Mesenteric fat pad (tissue), 1 donor: ENCODE measurements at places on chromosomes 4 and X. TPM values are rescaled to one million over a fixed set of nuclear protein-coding genes. Genes with fewer than 3 reads are reported as not detected.

GRCh38 chr4:110163327-110164069 is 34.9 kb downstream of the ELOVL6 start:
- DNase-seq, result no peak

FAT4 gene
- 7.3 TPM for total RNA-seq

- DNase-seq, result no peak
Observed at GRCh38 chrX:24956828-24957227, 58.9 kb downstream of the ARX start.

- DNase-seq, result no peak
Observed at GRCh38 chr4:7768736-7769135, 170.9 kb downstream of the AFAP1 start.

GRCh38 chrX:17380221-17380620 is 5.2 kb downstream of the NHS start:
- DNase-seq, result no peak

NLRP2B gene
- total RNA-seq, result not detected

GRCh38 chr4:138751309-138751708 is 264.3 kb upstream of the NOCT start:
- DNase-seq, result no peak

GRCh38 chr4:61527888-61528287 is 327.8 kb downstream of the ADGRL3 start:
- no peak for DNase-seq

ADGRG4 gene
- total RNA-seq, result 0.67 TPM

- no peak for DNase-seq
Observed at GRCh38 chr4:41622787-41623186, 84.8 kb downstream of the LIMCH1 start.

HAND2 gene
- 6.3 TPM for total RNA-seq

GRCh38 chr4:7871356-7871755 is 68.3 kb downstream of the AFAP1 start:
- DNase-seq, result no peak

DNA sequence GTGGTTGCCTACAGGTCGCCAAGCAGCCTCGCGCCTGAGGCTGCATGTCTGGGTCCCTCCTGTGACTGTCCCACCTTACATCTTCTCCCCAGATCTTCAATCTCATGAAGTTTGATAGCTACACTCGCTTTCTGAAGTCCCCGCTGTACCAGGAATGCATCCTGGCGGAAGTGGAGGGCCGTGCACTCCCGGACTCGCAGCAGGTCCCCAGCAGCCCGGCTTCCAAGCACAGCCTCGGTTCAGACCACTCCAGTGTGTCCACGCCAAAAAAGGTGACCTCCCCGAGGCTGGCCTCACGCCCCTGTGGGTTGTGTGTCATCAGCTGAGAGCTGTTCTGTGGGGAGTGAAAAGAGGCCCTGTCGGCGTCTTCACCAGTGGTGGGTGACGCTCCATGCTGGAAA is 24.9 kb upstream of the HGFAC start:
- no peak for DNase-seq
